Neural crest cell (in vitro differentiated cells): ENCODE measurements at places on chromosomes 4 and X.

GRCh38 chr4:125389713-125390112 lies 75.0 kb downstream of the FAT4 start:
- H3K36me3 ChIP-seq, result peaks cover 6% of the 10 kb centered on the region
- DNase-seq, result no peak
- no peaks in the 10 kb centered on the region for H3K27me3 ChIP-seq
- H3K4me1 ChIP-seq, result no peaks in the 10 kb centered on the region

GRCh38 chr4:175422331-175422730 lies 389.7 kb downstream of the GPM6A start:
- H3K36me3 ChIP-seq, result no peaks in the 10 kb centered on the region
- no peak overlapping the region for H3K27ac ChIP-seq
- H3K4me3 ChIP-seq, result no peak overlapping the region

GRCh38 chrX:96563646-96564045 lies 121.0 kb upstream of the DIAPH2 start:
- no peak overlapping the region for H3K27ac ChIP-seq
- no peaks in the 10 kb centered on the region for H3K4me1 ChIP-seq
- H3K27me3 ChIP-seq, result no peaks in the 10 kb centered on the region
- no peak overlapping the region for H3K4me3 ChIP-seq
- DNase-seq, result no peak
- H3K36me3 ChIP-seq, result no peaks in the 10 kb centered on the region

DNA sequence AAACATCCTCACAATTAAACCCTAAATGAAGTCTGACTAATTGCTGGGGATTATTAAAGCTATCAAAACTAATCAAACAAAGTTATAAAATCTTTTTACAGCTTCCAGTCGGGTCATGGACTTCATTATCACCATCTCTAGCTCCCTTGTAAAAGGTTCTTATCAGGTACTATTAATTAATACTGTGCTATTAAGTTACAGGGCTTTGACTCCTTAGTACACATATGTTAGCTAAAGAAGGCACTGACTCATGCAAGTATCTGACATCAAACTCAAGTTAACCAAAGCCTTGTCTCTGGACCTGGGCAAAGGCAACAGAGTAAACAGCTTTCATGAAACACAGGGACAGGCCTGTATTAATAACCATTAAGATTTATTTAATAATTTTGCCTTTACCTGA lies 7.9 kb upstream of the ADH4 start:
- H3K4me1 ChIP-seq, result no peaks in the 10 kb centered on the region
- DNase-seq, result no peak
- H3K36me3 ChIP-seq, result peaks cover 19% of the 10 kb centered on the region
- H3K27ac ChIP-seq, result no peak overlapping the region
- H3K4me3 ChIP-seq, result no peak overlapping the region

- H3K4me3 ChIP-seq, result no peak overlapping the region
- no peaks in the 10 kb centered on the region for H3K27me3 ChIP-seq
- no peaks in the 10 kb centered on the region for H3K4me1 ChIP-seq
- H3K27ac ChIP-seq, result no peak overlapping the region
- H3K36me3 ChIP-seq, result no peaks in the 10 kb centered on the region
Measured at GRCh38 chrX:107467271-107467670, 17.8 kb downstream of the FRMPD3 start.

GRCh38 chr4:82126512-82127040 lies 247.2 kb downstream of the HNRNPD start:
- H3K27me3 ChIP-seq, result no peaks in the 10 kb centered on the region
- no peak overlapping the region for H3K4me3 ChIP-seq
- peaks cover 13% of the 10 kb centered on the region for H3K4me1 ChIP-seq
- no peaks in the 10 kb centered on the region for H3K36me3 ChIP-seq
- H3K27ac ChIP-seq, result no peak overlapping the region

- peaks cover 2% of the 10 kb centered on the region for H3K36me3 ChIP-seq
- H3K27me3 ChIP-seq, result no peaks in the 10 kb centered on the region
- peaks cover 20% of the 10 kb centered on the region for H3K4me1 ChIP-seq
- DNase-seq, result no peak
- no peak overlapping the region for H3K27ac ChIP-seq
Measured at GRCh38 chrX:134533352-134533751, 73.4 kb downstream of the HPRT1 start.

- H3K27me3 ChIP-seq, result peaks cover 10% of the 10 kb centered on the region
- peak within 1 kb of the TSS; percentile 95 for H3K27ac ChIP-seq
- DNase-seq, result peak; percentile 33
- H3K4me3 ChIP-seq, result peak within 1 kb of the TSS; percentile 96
- H3K4me1 ChIP-seq, result peaks cover 6% of the 10 kb centered on the region
Measured at GRCh38 chrX:54920610-54921426, at the start of gene TRO. Gene TRO (plus strand): TSS chrX:54920824. CDS start chrX:54922247, 1,423 bp downstream.

DNA sequence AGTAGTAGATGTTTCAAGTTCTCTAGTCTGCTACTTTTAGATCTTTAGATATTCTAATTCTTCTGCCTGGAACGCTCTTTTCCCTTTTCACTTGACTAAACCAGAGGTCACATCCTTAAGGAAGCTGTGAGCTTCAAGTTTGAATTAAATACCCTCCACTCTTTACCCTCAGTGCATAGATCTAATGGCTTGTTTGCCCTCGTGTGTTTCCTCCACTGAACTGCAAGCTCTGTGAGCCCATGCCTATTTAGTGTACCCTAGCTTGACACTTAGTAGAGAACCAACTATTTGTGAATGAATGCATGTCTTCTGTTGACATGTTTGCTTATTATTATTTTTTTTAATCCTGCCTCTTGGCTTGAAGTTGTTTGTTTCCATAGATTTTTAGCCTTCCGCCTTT lies 138.3 kb downstream of the PDE5A start:
- H3K4me3 ChIP-seq, result no peak overlapping the region
- no peaks in the 10 kb centered on the region for H3K27me3 ChIP-seq
- no peak for DNase-seq
- peaks cover 26% of the 10 kb centered on the region for H3K36me3 ChIP-seq

- H3K36me3 ChIP-seq, result no peaks in the 10 kb centered on the region
- H3K27ac ChIP-seq, result no peak overlapping the region
- peaks cover 24% of the 10 kb centered on the region for H3K27me3 ChIP-seq
- peak overlapping the region; percentile 96 for H3K4me3 ChIP-seq
Measured at GRCh38 chr4:186728631-186729271, 5.1 kb upstream of the FAT1 start.

GRCh38 chr4:38654273-38654672 lies 9.7 kb upstream of the KLF3 start:
- no peak overlapping the region for H3K27ac ChIP-seq
- no peaks in the 10 kb centered on the region for H3K36me3 ChIP-seq
- no peak overlapping the region for H3K4me3 ChIP-seq
- H3K4me1 ChIP-seq, result peaks cover 11% of the 10 kb centered on the region
- H3K27me3 ChIP-seq, result no peaks in the 10 kb centered on the region

DNA sequence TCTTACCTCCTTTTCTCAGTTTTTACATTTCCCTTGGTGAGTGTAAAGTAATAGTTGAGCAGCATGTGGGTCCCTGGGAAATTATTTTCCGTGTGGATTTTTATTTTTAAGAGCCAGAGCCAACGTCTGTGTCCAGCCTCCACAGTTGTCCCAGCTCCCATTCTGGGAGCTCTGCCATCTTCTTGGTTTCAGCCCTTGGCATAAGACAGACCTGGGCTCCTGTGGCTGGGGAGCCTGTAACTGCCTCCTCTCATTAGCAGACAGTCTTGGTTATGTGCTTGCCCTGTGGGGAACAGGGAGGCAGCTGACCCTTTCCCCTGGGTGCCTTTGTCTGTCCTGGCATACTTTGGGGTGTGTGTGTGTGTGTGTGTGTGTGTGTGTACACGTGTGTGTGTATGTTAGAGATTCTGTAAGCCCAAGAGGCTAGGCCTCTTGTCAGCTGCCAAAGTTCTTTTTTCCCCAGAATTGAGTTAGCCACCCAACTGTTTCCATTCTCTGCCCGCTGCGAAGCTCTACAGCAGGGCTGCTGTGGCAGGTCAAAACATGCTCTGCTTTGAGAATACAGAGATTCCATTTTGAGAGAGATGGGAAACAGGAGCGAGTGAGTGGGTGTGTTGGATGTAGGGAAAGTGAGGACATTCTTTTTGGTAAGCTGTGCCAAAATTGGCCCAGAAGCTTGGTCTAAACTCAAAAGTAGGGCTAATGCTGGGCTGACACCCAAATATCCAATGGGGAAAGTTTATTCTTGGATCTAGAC lies 140.7 kb downstream of the TMEM164 start:
- no peak overlapping the region for H3K27ac ChIP-seq
- peaks cover 6% of the 10 kb centered on the region for H3K36me3 ChIP-seq
- H3K4me1 ChIP-seq, result peaks cover 23% of the 10 kb centered on the region
- H3K4me3 ChIP-seq, result no peak overlapping the region
- no peak for DNase-seq
- no peaks in the 10 kb centered on the region for H3K27me3 ChIP-seq

DNA sequence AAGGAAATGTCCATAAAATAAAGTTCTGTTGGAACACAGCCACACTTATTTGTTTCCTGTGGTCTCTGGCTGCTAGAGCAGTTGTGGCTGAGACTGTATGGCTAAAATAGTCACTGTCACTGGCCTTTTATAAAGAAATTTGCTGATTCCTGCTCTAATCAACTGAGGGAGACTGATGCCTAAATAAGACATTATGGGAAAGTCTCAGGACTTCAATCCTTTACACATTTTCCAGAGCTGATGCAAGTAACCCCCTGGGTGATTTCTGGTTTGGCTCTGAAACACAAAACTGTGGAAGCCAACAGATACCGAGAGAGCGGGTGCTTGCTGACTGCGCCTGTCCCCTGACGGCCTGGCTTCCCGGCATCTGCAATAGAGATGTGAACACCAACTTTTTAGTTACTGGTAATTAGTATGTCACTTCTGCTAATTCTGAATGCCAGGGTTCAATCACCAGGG lies 64.0 kb downstream of the POLR2B start:
- no peak overlapping the region for H3K27ac ChIP-seq
- DNase-seq, result no peak
- no peaks in the 10 kb centered on the region for H3K36me3 ChIP-seq
- peaks cover 11% of the 10 kb centered on the region for H3K4me1 ChIP-seq
- no peak overlapping the region for H3K4me3 ChIP-seq

GRCh38 chr4:87241336-87241735 lies 20.9 kb upstream of the KLHL8 start:
- no peak overlapping the region for H3K4me3 ChIP-seq
- peaks cover 14% of the 10 kb centered on the region for H3K4me1 ChIP-seq
- no peaks in the 10 kb centered on the region for H3K27me3 ChIP-seq
- peaks cover 16% of the 10 kb centered on the region for H3K36me3 ChIP-seq
- DNase-seq, result no peak

GRCh38 chr4:6620296-6620695 lies 20.2 kb upstream of the MRFAP1 start:
- H3K27me3 ChIP-seq, result no peaks in the 10 kb centered on the region
- no peak for DNase-seq
- no peak overlapping the region for H3K4me3 ChIP-seq
- H3K36me3 ChIP-seq, result peaks cover 8% of the 10 kb centered on the region

DNA sequence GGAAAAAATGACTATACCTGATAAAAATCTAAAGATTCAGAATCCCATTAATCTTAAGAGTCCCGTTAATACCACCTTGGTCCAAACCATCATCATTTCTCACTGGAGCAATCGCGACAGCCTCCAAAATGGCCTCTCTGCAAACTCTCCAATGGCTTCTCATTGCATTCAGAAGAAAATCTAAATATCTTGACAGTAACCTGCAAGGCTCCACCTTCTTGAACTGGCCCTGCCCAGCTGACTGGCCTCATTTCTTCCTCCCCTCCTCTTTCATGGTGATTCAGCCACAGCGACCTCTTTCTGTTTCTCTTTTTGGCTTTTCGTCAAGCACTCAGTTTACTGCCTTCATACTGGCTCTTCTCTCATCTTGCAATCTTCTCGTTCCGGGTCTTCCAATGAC lies 56.2 kb upstream of the GPRIN3 start:
- DNase-seq, result no peak
- no peaks in the 10 kb centered on the region for H3K36me3 ChIP-seq
- no peaks in the 10 kb centered on the region for H3K27me3 ChIP-seq
- no peak overlapping the region for H3K27ac ChIP-seq

GRCh38 chrX:49840679-49841078 lies 11.6 kb downstream of the PAGE4 start:
- peak; percentile 55 for DNase-seq
- H3K36me3 ChIP-seq, result no peaks in the 10 kb centered on the region
- H3K4me1 ChIP-seq, result peaks cover 22% of the 10 kb centered on the region

DNA sequence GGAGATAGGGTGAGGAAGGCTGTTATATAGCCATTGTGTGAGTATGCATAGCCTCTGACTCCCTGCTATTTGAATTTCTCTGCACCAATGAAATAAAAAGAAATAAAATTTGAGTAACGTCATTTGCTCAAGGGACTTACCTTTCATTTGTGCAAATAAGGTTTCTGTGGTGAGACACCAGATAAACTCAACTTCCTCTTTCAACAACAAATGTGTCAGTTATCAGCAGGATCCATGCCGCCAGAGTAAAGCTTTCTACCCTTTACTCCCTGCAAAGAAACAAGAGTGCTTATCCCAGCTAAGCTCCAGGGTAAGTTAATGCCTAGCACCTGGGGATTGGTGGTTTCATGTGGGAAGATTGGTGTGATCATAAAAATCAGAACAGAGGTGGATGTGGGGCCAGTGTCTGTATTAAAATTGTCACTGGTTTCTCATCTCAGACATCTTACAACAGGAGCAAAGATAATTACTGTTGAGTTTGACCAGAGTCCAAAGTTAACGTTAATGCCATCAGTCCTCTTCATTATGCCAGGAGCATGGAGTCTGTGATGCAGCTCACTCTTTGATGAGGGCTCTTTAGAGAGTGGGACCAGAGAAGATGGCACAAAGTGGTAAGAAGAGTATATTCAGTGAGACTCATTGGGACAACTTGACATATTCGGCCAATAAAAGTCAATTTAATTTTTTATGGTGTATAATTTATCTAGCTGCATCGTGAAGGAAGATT lies at the start of gene P2RY10:
P2RY10 (plus strand) TSS at position 206 of the 727 bp plus-strand sequence. CDS start 15,130 bp downstream, outside the sequence.
- no peak within 1 kb of the TSS for H3K27ac ChIP-seq
- no peaks in the 10 kb centered on the region for H3K36me3 ChIP-seq
- no peak within 1 kb of the TSS for H3K4me3 ChIP-seq
- H3K4me1 ChIP-seq, result no peaks in the 10 kb centered on the region

GRCh38 chr4:955931-956381 lies 17.4 kb downstream of the DGKQ start:
- no peaks in the 10 kb centered on the region for H3K36me3 ChIP-seq
- no peak overlapping the region for H3K27ac ChIP-seq
- H3K4me1 ChIP-seq, result no peaks in the 10 kb centered on the region
- DNase-seq, result no peak
